Smooth muscle cell of bladder (primary cell): ENCODE measurements at places on chromosomes 11 and 22. TPM values are rescaled to one million over a fixed set of nuclear protein-coding genes. Genes with fewer than 3 reads are reported as not detected.

The EMID1 gene
- 0.37 and 1.00 TPM in 2 replicates for total RNA-seq

The DDX17 gene
- 372 and 530 TPM in 2 replicates for total RNA-seq

The KRTAP5-10 gene
- total RNA-seq = not detected in 2 replicates

The ADM gene
- 177 and 267 TPM in 2 replicates for total RNA-seq

The ADAMTS15 gene
- 3.4 and 4.8 TPM in 2 replicates for total RNA-seq

The SOX10 gene
- total RNA-seq = not detected in 2 replicates

The POLD3 gene
- 9.7 and 9.8 TPM in 2 replicates for total RNA-seq
